ENCODE measurements at places on chromosomes 2 and 18.

GRCh38 chr2:132671151-132671835 lies 1.3 kb upstream of the LYPD1 start:
- DNase-seq: no peak

GRCh38 chr2:235098736-235099494 lies 147.1 kb downstream of the SH3BP4 start:
- no peak for DNase-seq

DNA sequence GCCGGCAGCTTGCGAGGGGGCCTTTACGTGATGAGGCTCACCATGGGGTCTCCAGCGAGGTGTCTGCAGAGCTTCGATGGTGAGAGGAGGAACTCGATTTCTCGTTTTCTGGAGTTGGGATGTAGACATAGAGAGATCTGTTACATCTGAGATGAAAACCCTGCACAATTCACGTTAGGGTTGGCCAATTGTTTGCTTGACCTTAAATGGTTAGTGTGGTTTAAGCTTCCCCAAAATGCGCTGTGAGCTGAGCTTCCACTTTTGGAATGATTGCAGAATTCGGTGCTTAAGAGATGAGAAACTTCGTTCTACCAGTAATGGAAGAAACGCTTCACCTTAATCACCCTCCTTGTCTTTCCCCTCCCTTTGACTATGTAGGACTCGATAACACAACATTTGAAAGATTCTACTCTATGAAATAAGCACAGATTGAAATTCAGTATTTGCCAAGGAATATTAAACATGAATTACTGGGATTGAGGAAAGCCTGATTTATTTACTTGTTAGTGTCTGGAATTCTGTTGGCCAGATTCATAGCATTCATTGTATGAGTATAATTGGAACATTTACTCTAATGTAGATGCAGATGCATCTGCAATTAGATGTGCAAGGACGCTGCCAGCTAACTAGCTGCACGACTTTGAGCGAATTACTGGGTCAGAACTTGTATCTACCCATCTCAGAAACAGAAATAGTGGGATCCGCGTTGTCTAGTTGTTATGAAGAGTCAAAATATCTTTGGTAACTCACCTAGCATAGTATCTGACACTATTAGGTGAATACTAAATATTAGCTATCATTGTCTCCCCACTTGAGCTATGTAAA lies 1.6 kb upstream of the KLF7 start:
- DNase-seq: peak; percentile 47

- peak; percentile 41 for DNase-seq
Observed at GRCh38 chr2:9333591-9334171, 89.6 kb downstream of the ITGB1BP1 start.

GRCh38 chr2:30149976-30150375 lies 3.2 kb downstream of the YPEL5 start:
- no peak for DNase-seq

GRCh38 chr2:78757191-78757590 lies 268.3 kb upstream of the REG3G start:
- no peak for DNase-seq

- no peak for DNase-seq
Observed at GRCh38 chr2:102000813-102001766, 9.3 kb downstream of the IL1R2 start.

- no peak for DNase-seq
Observed at GRCh38 chr2:217902379-217903141, 100.2 kb downstream of the TNS1 start.

DNA sequence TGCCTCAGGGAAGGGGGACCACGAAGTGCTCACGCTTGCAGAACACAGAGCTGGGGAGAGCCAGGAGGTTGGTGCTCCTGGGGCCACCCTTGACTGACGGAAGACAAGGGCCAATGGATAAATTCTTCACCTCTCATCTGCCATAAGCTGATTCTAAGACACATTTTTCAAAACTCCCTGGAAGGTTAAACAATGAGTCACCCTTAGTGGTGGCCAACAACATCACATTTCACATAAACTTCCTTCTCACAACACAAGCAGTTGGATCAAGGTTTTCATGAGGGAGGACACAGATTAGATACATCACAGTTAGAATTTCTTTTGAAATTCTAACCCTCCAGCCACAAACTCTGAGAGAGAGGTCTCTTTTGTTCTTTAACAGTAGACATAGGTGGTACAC lies 713.6 kb upstream of the POU3F3 start:
- no peak for DNase-seq

GRCh38 chr2:230439590-230439989 lies 23.6 kb downstream of the SP100 start:
- no peak for DNase-seq

DNA sequence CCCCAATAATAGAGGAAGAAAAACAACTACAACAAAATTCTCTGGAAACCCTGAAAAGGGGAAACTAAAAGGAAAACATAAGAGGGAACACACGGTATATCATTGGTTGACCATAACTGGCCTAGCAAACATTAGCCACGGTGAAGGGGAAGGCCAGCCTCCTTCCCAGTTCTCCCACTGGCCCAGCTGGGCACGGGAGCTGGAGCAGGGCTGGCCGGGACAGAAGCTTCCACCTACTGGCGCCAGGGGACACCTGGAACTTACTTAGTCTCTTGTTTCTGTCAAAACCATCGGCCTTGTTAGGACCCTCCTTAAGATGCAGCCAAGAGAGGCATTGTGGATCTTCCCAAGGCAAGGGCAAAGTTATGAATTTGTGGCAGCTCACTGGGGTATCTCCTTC lies 56.1 kb upstream of the DLGAP1 start:
- DNase-seq: no peak

GRCh38 chr2:166179201-166179600 lies 51.4 kb upstream of the SCN1A start:
- DNase-seq: no peak

DNA sequence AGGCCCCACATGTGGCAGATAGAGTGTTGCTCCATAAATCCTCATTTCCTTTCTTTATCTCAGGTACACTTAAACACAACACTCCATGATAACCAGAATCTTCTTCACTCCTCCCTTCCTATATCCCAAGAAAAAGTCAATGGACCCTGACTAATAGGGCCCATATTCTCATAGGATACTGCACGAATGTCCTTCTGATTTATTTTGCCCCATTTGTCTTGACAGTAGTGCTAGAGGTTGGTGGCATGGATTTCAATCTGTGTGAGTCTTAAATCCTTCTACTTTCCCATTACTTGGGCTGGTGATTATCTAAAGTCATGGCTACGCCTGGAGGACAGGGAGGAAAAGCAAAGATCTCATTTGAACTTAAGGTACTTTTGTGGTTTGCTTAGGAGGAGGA lies 156.0 kb downstream of the ACOXL start:
- DNase-seq: no peak

- DNase-seq: no peak
Observed at GRCh38 chr2:157056200-157056676, 201.3 kb upstream of the GALNT5 start.

DNA sequence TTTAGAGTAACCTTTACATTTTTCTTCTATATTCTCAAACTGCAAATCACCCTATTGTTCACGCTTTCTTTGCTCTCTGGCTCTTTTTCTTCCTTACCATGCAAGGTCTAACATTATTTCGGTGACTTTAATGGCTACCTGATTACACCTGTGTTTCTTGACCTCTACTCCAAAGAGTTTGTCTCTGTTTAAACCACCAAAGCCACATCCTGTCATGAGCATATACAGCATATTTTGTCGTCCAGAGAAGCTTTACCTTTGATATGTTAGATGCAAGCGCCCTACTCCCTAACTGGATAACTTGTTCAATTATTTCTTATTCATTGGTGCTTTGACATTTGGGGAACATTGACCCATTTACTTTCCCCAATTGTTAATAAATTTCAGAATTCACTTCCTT lies 565.1 kb upstream of the GCFC2 start:
- no peak for DNase-seq

- DNase-seq: no peak
Observed at GRCh38 chr2:174121175-174121574, 127.2 kb downstream of the OLA1 start.

DNA sequence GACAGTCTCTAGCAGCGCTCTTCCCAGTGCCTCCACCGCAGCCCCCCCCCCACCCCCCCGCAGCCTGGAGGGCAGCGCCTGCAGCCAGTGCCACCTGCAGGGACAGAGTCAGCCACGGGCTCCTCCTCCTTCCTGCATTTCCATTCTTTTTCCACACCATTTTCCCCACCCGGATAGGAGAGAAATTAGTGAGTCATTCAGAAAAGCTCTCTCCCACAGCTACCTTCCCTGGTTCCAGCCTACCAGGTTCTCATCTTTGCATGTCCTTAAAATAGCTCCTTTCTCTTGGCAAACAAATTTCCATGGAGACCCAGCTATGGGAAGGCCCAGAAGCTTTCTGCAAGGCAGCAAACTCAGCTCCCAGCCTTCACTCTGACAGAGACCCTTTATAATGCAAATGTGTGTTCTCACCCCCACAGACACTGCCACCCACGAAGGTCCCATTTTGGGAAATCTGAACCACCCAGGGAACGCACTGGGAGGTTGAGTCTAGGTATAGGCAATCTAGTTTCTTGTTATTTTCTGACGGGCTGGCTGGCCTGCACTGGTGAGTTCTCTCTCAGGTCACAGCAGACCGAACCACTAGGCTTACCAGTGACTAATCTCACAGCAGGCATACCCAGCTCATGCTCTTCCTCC lies 41.8 kb upstream of the ATG16L1 start:
- DNase-seq: peak; percentile 1

DNA sequence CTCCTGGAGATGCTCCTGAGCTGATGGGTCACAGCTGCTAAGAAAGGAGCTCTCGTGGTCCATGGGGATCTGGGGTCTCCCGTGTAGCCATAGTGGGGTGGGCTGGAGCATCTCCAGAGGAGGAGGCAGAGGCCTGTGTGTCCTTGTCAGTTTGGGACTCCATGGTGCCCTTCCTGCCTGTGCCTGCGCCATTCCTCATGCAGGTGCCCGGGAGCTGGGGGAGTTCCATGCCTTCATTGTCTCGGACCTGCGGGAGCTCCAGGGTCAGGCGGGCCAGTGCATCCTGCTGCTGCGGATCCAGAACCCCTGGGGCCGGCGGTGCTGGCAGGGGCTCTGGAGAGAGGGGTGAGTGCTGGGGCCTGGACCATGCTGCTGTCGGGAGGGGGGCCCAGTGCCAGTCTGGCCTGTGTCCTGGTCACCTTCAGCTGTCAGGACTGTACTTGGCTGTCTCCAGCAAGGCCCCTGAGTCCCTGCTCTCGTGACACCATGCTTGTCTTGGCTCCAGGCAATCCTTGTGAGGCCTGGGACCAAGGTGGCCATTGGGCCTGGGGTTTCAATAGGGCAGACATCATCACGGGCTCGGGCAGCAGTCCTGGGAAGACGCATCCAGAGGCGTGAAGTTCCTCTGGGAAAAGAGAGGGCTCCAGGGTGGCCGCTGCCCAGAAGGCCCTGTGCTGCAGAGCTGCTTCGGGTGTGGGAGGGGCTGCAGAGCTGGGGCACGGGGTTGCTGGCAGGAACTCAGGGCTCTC lies 7.3 kb downstream of the CAPN10 start:
- DNase-seq: no peak

DNA sequence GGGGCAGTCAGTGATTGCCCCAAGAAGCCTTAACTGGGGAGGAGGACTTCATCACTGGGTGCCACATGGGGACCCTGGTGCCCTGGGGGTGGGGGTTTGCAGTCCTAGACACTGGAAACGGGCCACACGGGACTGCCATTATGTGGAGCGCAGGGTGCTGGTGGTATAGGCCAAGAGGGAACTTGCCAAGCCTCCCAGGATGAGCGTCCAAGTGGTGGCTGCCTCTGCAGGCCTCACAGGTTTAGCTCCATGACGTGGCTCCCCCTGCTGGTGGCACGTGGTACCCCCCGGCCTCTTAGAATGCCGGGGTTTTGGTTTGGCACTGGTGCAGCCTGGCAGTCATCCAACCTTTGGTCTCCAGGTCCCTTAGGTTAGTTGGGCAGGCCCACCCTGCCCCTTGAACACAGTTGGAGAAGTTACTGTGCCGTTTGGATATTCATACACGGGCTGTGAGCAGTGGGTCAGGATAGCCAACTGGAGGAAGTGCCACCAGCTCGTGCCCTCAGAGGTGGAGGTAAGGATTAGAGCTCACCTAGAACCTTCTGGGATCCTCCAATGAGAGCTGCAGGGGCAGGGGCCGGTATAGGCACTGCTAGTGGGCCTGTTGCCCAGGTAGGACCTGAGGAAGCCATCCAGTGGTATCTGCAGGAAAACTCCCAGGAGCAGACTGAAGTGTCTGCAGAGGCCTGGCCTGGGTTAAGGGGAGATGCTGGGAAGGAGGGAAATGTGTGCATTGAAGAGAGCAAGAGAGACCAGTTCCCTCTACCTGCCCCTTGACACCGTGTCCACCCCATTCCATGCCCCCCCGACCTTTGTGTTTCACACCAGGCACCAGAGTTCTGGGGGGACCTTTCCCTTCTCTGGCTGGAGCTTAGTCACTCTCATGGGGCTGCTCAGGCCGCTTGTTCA lies 5.7 kb downstream of the PTMA start:
- peak; percentile 71 for DNase-seq

DNA sequence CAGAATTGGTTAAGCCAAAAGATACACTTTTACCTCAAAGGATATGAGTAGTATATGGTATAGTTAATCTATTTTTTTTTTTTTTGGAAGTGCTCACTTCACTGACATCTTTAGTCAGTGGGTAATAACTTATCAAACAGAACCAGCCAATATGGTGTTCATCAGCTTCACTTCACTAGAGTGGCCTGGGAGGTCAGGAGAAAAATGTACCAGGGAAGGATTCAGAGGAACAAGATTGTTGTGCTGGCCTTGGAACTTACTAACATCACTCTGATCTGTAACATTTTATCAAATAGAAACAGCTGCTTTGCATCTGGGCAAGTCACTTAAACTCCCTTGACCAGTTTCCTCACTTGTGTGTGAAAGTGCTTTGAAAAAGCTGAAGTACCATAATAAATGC lies 962.7 kb downstream of the BCL11A start:
- no peak for DNase-seq

DNA sequence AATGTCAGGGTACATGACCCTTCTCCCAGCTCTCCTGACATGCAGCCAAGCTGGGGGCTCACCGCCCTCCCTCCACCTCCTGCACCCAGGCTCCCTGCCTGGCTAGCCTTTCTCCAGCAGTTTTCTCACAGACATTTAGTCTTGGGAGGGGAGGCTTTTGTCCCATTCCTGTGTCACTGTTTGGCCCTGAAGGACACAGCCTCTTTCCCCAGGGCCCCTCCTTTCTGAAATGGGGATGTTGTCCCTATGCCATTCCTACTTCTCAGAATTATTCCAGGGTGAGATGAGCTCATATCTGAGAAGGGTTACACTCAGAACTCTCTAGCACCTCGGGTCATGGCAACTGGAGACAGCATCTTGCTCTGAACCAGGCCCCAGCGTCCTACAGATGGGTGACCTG lies 47.3 kb upstream of the MRPL33 start:
- no peak for DNase-seq

GRCh38 chr2:16561251-16561650 lies 104.4 kb downstream of the CYRIA start:
- no peak for DNase-seq

GRCh38 chr2:41377837-41378236 lies 670.0 kb upstream of the PKDCC start:
- DNase-seq: no peak

Data from NCI-H774 (cell line).